ENCODE measurements at places on chromosomes 2 and 18. TPM values are rescaled to one million over a fixed set of nuclear protein-coding genes. Genes with fewer than 3 reads are reported as not detected.
A peak's percentile ranks its signal among the peaks of the same experiment; 100 is the strongest.

CAPN14 gene
- not detected for total RNA-seq

ABCB11 gene
- total RNA-seq: 0.03 TPM

INHA gene
- not detected for total RNA-seq

REG1B gene
- not detected for total RNA-seq

PKDCC gene
- not detected for total RNA-seq

SNORC gene
- 2.2 TPM for total RNA-seq

EGR4 gene
- total RNA-seq: not detected

DUSP19 gene
- total RNA-seq: 0.39 TPM

- no peak overlapping the region for H3K4me3 ChIP-seq
- no peak overlapping the region for H3K27ac ChIP-seq
- no peaks in the 10 kb centered on the region for H3K36me3 ChIP-seq
Measured at GRCh38 chr2:70458661-70459060, 95.0 kb downstream of the TGFA start.

DNA sequence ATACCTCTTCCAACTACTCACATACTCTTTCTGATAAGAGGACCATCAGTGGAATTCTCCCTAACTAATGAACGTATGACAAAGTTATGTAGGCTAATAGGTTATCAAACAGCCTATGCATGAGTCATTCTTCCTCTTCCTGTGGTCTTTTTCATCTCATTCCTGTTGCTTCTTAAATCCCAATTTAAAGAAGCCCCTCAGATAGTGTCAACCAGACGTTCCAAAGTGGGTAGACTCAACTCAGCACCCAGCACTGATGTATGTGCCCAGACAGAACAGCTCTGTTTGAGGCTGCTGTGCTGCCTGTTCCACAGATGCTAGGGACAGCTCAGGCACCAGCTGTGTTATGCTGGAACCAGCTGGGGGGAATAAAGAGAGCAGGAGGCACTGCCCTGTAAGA is 52.6 kb downstream of the CXCR4 start:
- peak overlapping the region; percentile 40 for H3K27ac ChIP-seq
- H3K27me3 ChIP-seq: no peaks in the 10 kb centered on the region
- peaks cover 83% of the 10 kb centered on the region for H3K4me1 ChIP-seq
- DNase-seq: no peak
- H3K4me3 ChIP-seq: no peak overlapping the region

GRCh38 chr18:14086458-14087231 is 45.6 kb downstream of the ZNF519 start:
- H3K27me3 ChIP-seq: no peaks in the 10 kb centered on the region
- H3K4me3 ChIP-seq: no peak overlapping the region
- no peaks in the 10 kb centered on the region for H3K4me1 ChIP-seq
- no peaks in the 10 kb centered on the region for H3K36me3 ChIP-seq

DNA sequence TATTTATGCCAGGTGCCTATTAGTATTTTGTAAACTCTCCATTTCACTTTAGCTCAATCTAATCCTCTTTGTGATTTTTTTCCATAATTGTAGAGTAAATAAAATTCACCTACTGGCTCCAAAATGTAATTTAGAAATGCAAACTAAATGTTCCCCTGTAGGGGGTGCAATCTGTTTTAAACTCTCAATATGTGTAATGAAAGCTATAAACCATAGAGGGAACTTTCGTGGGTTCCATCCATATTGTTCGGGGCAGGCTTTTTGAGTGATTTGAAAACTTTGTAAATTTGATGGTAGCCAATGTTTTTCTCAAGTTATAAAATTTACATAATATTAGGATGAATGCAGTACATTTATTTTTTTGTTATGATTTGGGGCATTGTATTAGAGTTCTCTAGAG is 49.4 kb downstream of the TSPYL6 start:
- no peak overlapping the region for H3K4me3 ChIP-seq
- no peak overlapping the region for H3K27ac ChIP-seq
- no peaks in the 10 kb centered on the region for H3K4me1 ChIP-seq
- H3K27me3 ChIP-seq: no peaks in the 10 kb centered on the region
- H3K36me3 ChIP-seq: no peaks in the 10 kb centered on the region
- no peak for DNase-seq

- no peaks in the 10 kb centered on the region for H3K27me3 ChIP-seq
- H3K36me3 ChIP-seq: peaks cover 2% of the 10 kb centered on the region
- H3K4me3 ChIP-seq: no peak overlapping the region
- H3K27ac ChIP-seq: no peak overlapping the region
- no peak for DNase-seq
Measured at GRCh38 chr2:115572746-115573145, 1130.3 kb downstream of the DPP10 start.

GRCh38 chr2:200667413-200667812 is 81.6 kb downstream of the AOX1 start:
- H3K4me3 ChIP-seq: no peak overlapping the region
- peak overlapping the region; percentile 39 for H3K27ac ChIP-seq
- DNase-seq: no peak
- no peaks in the 10 kb centered on the region for H3K36me3 ChIP-seq
- peaks cover 3% of the 10 kb centered on the region for H3K27me3 ChIP-seq

DNA sequence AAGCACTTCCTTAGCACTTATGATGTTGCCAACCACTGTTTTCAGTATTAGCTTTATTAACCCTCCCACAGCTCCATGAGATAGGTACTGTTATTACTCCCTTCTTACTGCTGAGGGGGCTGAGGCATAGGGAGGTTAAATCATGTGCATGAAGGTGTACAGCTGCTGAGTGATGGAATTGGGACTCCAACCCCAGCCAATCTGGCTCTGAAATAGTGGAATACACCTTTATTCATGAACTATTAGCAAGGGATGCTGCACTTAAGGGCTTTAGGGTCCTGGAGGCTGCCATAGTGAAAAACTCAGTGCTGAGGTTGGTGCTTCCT is 19.2 kb downstream of the SMARCAL1 start:
- peaks cover 4% of the 10 kb centered on the region for H3K4me1 ChIP-seq
- no peak overlapping the region for H3K27ac ChIP-seq
- H3K4me3 ChIP-seq: no peak overlapping the region

DNA sequence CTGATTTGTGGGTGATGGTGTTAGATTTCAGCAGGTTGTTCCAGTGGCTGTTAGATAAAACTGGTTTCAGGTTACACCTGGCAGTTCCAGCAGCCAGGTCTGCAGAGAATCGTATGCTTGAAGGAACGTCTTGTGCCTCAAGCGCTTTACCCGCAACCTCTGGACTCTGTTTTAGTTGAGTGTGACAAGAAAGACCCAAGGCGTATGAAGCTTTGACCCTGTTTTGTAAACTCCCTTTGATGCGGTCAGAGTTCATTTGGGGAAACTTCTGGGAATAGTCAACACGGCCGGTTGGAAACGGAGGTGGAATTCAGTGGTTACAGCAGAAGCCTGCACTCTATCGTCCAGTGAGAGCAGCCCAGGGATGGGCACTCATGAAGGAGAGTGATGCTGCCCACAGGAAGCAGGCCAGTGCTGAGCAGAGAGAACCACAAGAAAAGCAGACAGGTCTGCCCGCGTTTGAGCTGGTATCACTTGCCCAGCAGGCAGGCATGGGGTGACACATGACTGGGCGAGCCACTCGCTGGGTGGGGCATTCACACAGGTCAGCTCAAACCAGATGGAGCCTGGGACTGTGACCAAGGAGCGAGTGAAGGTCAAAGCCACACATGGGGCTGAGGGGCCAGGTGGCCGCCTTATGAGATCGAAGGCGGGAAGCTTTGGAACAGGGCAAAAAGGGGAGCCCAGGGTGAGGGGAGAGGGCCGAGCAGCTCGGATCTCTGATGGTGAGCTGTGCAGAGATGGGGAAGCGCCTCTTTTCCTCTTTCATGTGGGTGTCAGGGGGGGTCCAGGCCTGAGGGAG is 99.6 kb upstream of the MBOAT2 start:
- no peak overlapping the region for H3K4me3 ChIP-seq
- DNase-seq: no peak
- H3K36me3 ChIP-seq: no peaks in the 10 kb centered on the region
- H3K27me3 ChIP-seq: peaks cover 6% of the 10 kb centered on the region
- no peaks in the 10 kb centered on the region for H3K4me1 ChIP-seq

DNA sequence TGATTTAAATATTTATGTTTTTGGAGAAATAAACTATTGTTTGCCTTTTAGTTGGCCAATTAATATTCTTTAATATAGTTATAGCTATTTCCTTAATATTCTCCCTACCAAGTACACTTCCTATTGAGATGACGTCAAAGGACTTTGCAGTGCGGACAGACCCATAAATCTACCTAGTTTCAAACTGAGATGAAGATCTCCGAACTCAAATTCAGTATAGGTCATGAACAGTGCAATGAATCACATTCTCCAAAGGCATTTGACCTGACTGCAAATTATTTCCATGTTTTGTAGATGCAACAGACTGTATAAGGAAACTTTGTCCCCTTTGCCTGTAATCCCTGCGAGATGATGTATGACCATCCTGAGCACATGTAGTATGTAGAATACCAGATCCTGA is 342.6 kb upstream of the FIGN start:
- no peaks in the 10 kb centered on the region for H3K4me1 ChIP-seq
- no peaks in the 10 kb centered on the region for H3K36me3 ChIP-seq
- H3K27ac ChIP-seq: no peak overlapping the region
- no peak overlapping the region for H3K4me3 ChIP-seq
- no peaks in the 10 kb centered on the region for H3K27me3 ChIP-seq
- no peak for DNase-seq

DNA sequence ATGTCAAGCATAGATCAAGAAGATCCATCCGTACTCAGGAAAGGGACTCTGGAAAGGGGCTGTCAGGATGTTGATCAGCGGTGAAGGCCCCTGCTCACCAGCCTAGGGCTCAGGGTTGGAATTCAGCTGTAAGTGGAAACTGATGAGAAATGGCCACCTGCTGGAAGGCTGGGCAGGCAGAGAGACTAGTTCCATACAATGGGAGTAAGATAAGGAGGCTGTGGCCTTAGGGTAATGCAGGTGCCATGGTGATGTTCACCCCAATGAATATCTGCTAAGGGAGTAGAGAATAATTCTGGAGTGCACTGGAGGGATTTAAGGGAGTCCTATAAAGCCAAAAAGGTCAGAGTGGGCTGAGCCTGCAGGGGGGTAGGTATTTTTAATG is 256.6 kb downstream of the CYRIA start:
- no peaks in the 10 kb centered on the region for H3K27me3 ChIP-seq
- H3K4me3 ChIP-seq: no peak overlapping the region
- no peaks in the 10 kb centered on the region for H3K36me3 ChIP-seq
- DNase-seq: no peak
- no peak overlapping the region for H3K27ac ChIP-seq

GRCh38 chr2:221077251-221077650 is 494.9 kb downstream of the EPHA4 start:
- no peak overlapping the region for H3K27ac ChIP-seq
- H3K4me1 ChIP-seq: no peaks in the 10 kb centered on the region
- H3K36me3 ChIP-seq: no peaks in the 10 kb centered on the region
- H3K4me3 ChIP-seq: no peak overlapping the region
- DNase-seq: no peak

DNA sequence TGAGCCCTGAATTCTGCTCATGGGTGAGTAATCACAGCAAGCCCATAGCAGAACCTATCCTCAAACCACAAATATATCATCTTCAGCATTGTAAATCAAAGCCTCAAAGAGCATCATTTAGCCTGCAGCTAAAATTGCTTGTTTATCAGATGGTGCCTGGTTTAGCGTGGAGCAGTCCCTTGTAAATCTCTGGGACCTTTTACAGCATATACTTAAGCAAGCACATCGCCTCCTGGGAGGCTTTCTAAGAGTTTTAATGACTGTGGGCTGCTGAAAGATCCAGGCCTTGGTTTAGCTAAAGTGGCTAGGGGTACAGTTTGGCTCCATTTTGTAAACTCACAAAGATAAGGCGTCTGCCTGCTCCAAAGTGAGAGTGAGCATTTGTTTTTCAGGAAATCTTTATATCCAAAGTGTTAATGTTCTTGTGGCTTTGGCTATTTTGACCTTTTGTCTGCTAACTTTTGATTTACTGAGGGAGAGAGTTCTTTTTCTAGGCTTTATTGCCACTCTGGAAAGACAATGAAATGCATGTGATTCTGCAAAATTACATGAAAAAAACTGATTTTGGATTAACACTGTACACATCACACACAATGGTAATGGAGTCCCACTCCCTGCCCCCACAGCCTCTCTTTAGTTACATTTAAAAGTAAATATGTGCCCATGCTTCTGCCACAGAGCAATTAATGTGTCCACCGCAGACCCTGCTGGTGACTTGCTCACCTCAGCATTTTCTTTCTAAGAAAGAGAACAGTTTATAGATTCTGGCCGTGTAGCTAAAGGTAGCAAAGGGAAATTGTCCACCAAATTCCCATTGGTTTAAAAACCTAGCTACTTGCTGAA is 194.8 kb downstream of the LNPK start:
- no peaks in the 10 kb centered on the region for H3K4me1 ChIP-seq
- H3K27ac ChIP-seq: no peak overlapping the region
- no peak for DNase-seq
- H3K27me3 ChIP-seq: peaks cover 3% of the 10 kb centered on the region
- no peaks in the 10 kb centered on the region for H3K36me3 ChIP-seq

- peak; percentile 31 for DNase-seq
- no peaks in the 10 kb centered on the region for H3K36me3 ChIP-seq
- peaks cover 23% of the 10 kb centered on the region for H3K27me3 ChIP-seq
Measured at GRCh38 chr2:175251425-175252041, 70.0 kb upstream of the ATP5MC3 start.

GRCh38 chr2:109609352-109610024 is 4.3 kb downstream of the SEPTIN10 start:
- no peak overlapping the region for H3K27ac ChIP-seq
- H3K36me3 ChIP-seq: peaks cover 2% of the 10 kb centered on the region
- peaks cover 9% of the 10 kb centered on the region for H3K4me1 ChIP-seq
- H3K4me3 ChIP-seq: no peak overlapping the region

- peaks cover 18% of the 10 kb centered on the region for H3K27me3 ChIP-seq
- no peaks in the 10 kb centered on the region for H3K36me3 ChIP-seq
- H3K4me1 ChIP-seq: peaks cover 5% of the 10 kb centered on the region
- no peak for DNase-seq
- no peak overlapping the region for H3K27ac ChIP-seq
Measured at GRCh38 chr2:101157272-101157671, 6.1 kb upstream of the TBC1D8 start.

- peaks cover 2% of the 10 kb centered on the region for H3K27me3 ChIP-seq
- no peak for DNase-seq
- no peaks in the 10 kb centered on the region for H3K36me3 ChIP-seq
- H3K4me3 ChIP-seq: no peak overlapping the region
Measured at GRCh38 chr18:34909637-34910364, 131.4 kb upstream of the MAPRE2 start.

GRCh38 chr18:44725300-44726058 is 44.8 kb downstream of the SETBP1 start:
- DNase-seq: peak; percentile 81
- H3K4me3 ChIP-seq: peak overlapping the region; percentile 43
- H3K4me1 ChIP-seq: peaks cover 76% of the 10 kb centered on the region

DNA sequence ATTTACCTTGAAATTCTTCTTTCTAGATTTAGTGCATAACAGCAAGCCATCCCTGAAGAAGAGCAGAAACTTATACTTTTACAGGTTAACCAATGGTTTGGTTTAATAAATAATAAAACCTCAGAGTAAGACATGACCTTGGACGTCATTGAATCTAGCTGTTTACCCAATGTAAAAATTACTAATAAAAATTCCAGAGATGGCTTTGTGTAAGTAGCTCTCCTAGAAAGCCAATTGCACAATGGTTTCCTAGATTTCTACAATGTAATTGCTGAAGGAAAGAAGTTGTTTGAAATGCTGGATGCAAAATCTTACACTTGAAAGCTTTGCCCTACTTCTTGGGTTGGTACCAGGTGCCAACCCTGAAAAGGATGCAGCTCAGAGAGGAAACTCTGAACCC is 1.5 kb downstream of the XDH start:
- H3K4me3 ChIP-seq: no peak overlapping the region
- H3K36me3 ChIP-seq: no peaks in the 10 kb centered on the region
- H3K27me3 ChIP-seq: peaks cover 20% of the 10 kb centered on the region

GRCh38 chr2:71597756-71598155 is 144.4 kb downstream of the DYSF start:
- no peak overlapping the region for H3K27ac ChIP-seq
- peaks cover 16% of the 10 kb centered on the region for H3K4me1 ChIP-seq
- no peak for DNase-seq
- H3K27me3 ChIP-seq: peaks cover 2% of the 10 kb centered on the region
- H3K36me3 ChIP-seq: no peaks in the 10 kb centered on the region
